ENCODE measurements at places on chromosomes 1 and 21.

GRCh38 chr1:33466159-33466558 lies 6.3 kb upstream of the ZSCAN20 start:
- DNase-seq, result no peak

GRCh38 chr1:23947366-23947765 lies 12.3 kb upstream of the PNRC2 start:
- no peak for DNase-seq

GRCh38 chr1:203628201-203629015 lies 1.8 kb downstream of the ATP2B4 start:
- DNase-seq, result peak; percentile 82

DNA sequence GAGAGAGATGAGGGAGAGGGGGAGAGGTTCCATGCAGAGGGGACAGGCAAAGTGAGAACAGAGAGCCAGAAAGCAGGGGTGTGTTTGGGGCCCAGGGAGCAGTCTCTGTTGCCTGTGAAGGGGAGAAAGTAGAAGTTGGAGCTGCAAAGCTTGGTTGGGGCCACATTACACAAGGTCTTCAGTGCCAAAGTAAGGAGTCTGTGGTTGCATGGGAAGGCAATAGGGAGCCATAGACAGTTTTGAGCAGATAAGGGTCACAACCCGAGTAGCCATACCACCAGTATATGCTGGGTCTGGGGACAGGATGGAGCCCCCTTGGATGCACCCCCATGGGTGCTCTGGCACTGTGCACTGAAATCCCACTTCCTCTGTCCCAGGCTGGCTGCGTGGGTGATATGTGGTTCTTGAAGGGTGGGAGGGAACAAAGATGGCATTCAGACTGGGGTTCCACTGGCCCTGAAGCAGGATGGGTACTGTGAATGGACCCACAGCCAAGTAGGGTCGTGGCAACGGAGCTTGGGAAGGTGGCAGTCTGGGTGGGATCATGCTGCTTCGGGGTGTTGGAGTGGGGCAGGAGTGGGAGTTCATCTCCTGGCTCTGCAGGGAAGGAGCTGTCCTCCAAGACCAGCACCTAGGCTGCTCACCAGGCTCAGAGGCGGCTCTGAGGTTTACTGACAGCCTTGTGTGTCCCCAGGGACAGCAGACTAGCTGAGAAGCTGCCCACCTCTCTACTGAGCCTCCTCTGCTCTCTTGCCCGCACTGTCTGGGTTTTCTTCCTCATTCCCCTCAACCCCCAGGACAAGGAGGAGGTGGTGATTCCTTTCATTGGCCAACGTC lies 12.1 kb downstream of the DRAXIN start:
- no peak for DNase-seq

DNA sequence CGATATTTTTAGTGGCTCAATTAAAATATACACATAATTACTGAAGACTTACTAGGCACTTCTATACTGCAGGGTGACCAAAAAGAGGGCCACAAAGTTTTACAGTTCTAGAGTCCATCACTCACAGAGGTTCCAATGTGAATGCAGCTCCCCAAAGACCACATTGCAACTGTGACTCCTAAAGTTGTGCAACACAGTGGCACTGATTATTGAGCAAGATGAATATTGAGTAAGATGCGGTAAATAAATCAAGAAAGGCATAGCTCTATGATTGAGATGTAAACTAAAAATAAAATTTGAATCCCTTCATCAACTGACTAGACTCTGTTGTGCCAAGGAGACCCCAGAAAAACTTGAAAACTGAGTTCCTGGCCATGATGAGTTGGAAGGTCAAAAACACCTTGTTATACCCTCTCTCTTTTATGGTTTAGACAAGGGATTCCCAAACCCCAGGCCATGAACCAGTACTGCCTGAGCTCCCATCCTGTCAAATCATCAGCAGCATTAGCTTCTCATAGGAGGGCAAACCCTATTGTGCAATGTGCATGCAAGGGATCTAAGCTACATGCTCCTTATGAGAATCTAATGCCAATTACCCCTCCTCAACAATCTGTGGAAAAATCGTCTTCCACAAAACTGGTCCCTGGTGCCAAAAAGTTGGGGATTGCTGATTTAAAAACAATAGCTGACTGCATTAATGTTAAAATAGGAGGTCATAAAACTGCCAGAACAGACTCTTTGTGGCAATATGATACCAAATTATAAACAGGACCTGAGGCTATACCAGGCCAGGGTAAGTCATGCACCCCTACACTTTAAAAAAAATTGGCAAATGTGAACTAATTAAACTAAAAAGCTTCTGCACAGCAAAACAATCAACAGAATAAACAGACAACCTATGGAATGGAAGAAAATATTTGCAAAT lies 94.3 kb downstream of the ADGRL4 start:
- DNase-seq, result no peak

- DNase-seq, result no peak
Measured at GRCh38 chr1:2594641-2595131, 8.1 kb downstream of the PRXL2B start.

- DNase-seq, result peak; percentile 31
Measured at GRCh38 chr1:197017558-197018146, 40.3 kb downstream of the CFHR5 start.

DNA sequence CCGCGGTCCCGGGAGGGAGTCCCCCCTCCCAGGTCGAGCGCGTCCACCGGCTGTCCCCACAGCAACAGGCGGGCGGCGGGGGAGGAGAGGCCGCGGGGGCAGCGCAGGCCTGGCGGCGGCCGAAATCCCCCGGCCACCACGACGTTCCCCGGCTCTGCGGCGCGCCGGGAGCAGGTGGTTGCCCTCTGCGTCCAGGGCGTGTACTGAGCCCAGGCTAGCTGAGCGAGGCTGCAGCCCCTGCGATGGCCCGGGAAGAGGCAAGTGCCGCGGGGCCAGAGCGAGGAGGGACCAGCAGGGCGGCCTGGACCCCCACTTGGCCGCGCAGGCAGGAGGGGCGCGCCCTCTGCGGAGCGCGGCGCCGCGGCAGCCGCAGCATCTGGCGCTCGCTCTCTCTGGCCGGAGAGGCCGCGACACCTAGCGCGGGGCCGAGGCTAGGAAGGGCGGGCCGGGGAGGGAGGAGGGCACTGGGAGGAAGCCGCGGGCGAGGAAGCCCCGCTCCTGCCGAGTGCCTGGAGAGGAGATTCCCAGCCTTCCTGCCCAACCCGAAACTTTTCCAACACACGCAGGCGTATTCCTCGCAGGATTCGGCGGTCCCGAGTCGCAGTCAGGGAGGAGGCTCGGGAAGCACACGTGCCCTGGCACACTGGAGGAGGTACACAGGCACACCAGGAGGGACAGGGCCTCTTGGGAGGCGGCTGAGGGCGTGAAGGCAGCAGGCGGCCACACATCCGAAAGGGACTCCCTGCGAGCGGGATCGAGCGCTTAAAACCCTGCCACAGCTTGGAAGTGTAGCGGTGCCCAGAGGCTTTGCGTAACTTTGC lies 4.9 kb upstream of the PROX1 start:
- DNase-seq, result peak; percentile 48

DNA sequence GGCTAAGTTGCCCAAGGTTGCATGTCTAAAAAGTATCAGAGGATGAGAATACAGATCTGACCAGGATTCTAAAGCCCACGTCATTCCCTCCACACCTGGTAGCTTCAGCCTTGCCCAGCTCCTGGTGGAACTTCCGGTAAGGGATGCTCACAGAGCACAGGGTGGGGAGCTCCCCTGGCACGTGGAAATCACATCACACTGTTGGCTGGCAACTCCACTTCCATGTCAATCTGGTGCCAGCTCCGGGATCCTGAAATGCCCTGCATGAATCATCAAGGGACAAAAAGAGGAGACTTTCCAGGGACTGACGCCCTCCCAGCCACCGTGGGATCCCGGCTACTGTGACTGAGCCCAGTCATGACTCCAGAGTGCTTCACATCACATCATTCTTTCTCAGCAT lies 12.4 kb upstream of the BCAR3 start:
- DNase-seq, result no peak

DNA sequence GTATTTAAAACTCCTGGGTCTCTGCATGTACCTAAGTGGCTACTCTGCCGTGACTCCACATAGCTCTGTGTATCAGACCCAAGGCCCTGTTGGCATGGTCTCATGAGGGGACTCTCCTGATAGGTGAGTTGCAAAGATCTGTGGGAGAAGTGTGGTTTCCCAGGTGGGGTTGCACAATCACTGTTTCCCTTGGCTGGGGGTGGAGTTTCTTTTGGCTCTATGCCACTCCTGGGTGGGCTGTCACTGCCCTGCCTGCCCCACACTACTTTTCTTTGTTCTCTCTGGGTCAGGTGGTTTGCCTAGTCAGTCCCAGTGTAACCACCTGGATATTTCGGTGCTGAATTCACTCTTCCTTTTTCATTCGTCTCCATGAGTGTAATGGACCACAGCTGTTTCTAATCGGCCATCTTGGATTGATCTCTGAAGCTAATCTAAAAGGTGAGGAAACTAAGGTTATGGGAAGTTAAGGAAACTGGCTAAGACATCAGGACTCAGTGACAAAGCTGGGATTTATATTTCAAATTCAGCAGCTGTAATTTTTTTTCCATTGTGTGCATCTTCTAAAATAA lies 97.1 kb upstream of the CACYBP start:
- no peak for DNase-seq

GRCh38 chr1:201310986-201311355 lies 27.7 kb downstream of the PKP1 start:
- DNase-seq, result peak; percentile 69

DNA sequence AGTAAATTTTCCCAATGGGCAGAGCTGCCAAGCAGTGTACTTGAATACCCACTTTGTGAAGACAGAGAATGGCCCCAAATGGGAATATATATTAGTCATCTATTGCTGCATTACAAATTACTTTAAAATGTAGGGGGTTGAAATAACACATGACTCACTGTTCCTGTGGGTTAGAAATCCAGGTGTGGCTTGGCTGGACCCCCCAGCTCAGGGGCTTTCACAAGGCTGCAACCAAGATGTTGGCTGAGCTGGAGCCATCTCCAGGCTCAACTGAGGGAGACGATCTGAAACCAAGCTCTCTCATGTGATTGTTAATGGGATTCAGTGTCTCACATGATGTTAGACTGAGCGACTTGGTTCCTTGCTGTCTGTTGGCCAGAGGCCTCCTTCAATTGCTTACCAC lies 33.4 kb upstream of the ARHGAP29 start:
- no peak for DNase-seq

GRCh38 chr1:210292231-210292871 lies 36.4 kb upstream of the HHAT start:
- DNase-seq, result peak; percentile 91

- no peak for DNase-seq
Measured at GRCh38 chr1:81937791-81938450, 137.2 kb downstream of the ADGRL2 start.

- DNase-seq, result no peak
Measured at GRCh38 chr1:92488832-92489231, 2.1 kb upstream of the GFI1 start.

- no peak for DNase-seq
Measured at GRCh38 chr1:39178541-39179431, 25.7 kb upstream of the MACF1 start.

DNA sequence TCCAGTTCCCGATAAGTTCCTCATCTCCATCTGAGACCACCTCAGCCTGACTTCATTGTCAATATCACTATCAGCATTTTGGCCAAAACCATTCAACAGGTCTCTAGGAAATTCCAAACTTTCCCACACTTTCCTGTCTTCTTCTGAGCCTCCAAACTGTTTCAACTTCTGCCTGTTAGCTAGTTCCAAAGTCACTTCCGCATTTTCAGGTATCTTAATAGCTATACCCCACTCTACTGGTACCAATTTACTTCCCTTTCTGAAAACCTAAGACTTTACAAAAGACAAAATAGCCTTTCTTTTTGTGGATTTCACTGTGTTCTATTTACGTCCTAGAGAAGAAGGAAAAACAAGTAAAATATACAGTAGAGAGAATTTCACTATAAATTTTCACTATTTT lies 147.0 kb upstream of the FMN2 start:
- no peak for DNase-seq

DNA sequence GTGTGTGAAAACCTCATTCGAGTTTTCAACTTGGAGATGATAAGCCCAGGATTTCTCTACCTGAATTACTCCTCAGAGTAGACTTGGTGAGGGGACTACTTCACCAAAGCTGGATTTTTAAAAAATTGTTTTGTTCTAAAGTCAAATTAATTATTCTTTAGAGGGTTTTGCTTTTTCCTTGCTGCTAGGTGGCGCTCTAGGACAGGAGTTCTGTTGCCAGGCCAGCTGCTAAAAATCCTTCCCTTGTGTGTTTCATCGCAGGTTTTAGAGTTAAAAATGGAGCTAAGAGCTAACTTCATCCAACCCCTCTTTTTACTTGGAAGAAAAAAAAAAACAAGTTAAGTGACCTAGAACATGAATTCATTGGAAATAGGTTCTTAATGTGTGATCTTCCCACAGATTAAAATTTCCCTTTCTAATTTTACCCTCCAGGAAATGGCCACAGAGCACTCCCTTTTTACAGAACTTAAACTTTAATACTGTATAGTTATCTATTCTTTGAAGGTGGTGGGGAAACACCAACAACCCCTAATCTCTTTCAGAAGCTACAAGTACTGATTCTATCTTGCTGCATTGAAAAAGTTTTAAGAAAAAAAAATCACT lies 36.7 kb upstream of the FAM163A start:
- DNase-seq, result peak; percentile 61

- DNase-seq, result no peak
Measured at GRCh38 chr1:104973516-104973915, 1223.8 kb downstream of the AMY1C start.

DNA sequence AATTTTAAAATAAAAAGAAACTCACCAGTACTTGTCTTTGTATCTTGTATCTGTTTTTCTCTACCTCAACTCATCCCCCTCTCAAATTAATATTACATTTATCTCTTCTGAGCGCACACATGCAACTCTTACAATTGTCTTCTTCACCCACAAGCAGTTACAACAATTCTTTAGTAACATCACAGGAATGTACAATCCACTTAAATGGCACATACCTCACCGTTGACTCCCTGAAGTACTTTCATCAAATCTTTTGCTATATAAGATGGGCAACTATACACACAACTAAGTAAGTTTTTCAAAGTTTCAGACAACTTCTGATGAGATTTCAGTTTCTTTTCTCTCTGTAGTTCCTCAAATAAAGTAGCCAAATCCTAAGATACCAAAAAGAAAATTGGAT lies 28.3 kb downstream of the HEATR1 start:
- DNase-seq, result no peak

GRCh38 chr1:59383963-59384362 lies 87.1 kb downstream of the FGGY start:
- no peak for DNase-seq

GRCh38 chr1:231211005-231211857 lies 29.8 kb upstream of the GNPAT start:
- peak; percentile 83 for DNase-seq

DNA sequence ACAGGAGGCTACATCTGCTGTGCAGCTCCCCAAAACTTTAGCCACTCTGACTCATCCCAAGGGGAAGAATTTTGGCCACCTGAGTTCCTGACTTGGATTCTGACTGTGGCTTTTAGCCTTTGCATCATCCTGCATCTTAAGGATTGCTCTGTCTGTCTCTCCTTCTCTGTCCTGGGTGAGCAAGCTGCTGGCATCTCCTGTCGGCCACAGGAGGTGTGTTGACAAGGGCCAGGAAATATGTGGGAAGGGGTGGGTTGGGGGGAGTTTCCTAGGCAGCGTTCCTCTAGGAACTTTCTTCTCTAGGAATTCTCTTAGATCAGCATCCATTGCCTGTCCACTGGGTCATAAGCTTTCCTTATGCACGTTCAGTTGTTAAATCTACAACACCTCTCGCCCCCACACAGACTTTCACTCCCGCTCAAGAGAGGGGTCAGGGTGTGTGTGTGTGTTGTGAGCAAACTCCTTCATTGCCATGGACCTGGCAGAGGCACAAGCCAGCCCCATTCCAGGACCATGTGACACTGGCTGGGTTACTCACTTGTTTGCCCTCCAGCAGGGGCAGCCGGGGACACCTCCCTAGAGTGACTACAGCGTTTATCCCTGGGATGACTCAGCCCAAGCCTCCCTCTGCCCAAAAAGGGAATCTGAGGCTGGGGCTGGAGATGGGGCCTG lies 145.0 kb upstream of the DUSP10 start:
- DNase-seq, result no peak
